ENCODE measurements at places on chromosomes 5 and 9.

- DNase-seq, result no peak
Measured at GRCh38 chr9:114108016-114108833, 9.1 kb upstream of the KIF12 start.

- DNase-seq, result no peak
Measured at GRCh38 chr9:4084435-4084818, 215.4 kb downstream of the GLIS3 start.

- DNase-seq, result no peak
Measured at GRCh38 chr5:148838357-148838756, 11.9 kb downstream of the ADRB2 start.

DNA sequence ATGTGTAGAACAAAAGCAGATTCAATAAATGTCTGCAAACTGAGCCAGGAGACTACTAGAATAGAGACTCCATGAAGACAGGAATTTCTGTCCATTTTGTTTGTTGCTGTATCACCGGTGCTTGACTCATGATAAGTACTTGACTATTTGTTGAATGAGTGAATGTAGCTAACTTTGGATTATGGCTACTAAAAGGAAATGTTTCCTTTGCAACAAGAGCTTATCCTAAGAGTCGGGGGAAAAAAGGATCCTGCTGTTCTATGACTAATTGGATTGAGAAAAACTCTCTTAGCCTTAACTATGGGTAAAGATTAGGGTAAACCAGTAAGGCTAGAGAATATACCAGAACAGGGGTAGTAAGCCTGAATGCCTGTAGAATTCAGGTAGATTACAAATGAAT is 3.5 kb downstream of the PAIP1 start:
- no peak for DNase-seq

GRCh38 chr9:136584401-136584932 is 38.6 kb upstream of the NOTCH1 start:
- no peak for DNase-seq

GRCh38 chr5:181173420-181174342 is 26.3 kb downstream of the OR2V2 start:
- DNase-seq, result no peak

GRCh38 chr5:73591102-73591695 is 25.7 kb downstream of the UTP15 start:
- DNase-seq, result peak; percentile 7

- DNase-seq, result no peak
Measured at GRCh38 chr9:33116860-33117259, 40.4 kb upstream of the SMU1 start.

GRCh38 chr9:94870793-94871558 is 144.5 kb downstream of the AOPEP start:
- DNase-seq, result peak; percentile 57

- DNase-seq, result no peak
Measured at GRCh38 chr9:34123682-34124081, 2.8 kb downstream of the DCAF12 start.

GRCh38 chr9:7613931-7614330 is 185.6 kb downstream of the DMAC1 start:
- DNase-seq, result no peak

DNA sequence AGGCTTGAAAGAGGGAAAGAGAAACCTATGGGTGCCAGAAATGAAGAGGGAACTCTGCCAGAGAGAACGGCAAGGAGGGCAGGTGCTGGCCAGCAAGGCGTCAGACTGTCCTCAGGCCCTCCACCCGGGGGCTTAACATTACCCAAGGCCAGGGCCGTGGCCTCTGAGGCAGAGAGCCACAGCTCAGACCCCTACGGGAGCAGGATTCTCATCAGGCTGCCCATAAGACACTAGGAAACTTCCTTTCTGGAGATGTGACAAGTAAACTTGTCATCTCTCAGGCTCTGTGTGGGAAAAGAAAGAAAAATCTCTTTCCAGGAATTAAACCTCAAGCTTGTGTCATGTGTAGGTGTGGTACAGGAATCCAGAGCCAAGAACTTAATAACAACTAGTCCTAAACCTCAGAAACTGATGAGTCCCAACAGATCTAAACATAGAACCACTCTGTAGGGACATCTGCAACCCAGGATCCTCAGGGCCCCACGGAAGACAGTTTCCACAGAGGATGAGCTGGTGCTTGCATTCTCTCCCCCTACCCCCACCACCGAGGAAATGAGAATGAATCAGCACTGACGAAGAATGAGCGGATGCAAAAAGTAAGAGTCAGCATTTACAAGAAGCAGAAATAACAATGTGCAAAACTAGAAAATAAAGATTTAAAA is 74.3 kb downstream of the DCP2 start:
- no peak for DNase-seq

DNA sequence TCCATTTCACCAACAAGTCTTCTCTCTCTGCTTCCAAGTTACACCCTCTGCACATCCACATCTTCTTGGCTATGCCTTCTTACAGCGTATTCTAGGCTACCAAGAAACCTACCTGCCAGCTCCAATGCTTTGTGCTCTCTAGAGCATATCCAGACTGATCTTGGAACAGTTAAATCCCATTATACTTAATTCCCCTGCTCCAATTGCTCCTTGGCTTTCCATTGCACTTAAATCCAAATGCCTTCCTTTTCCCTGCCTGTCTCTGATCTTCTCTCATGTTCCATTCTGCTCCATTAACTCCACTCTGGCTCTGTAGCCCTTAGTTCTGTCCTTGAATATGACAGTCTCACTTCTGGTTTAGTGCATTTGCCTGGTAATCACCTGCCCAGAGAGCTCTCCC is 322.4 kb downstream of the LRRC70 start:
- no peak for DNase-seq

GRCh38 chr9:19371942-19372341 is 8.1 kb downstream of the RPS6 start:
- DNase-seq, result no peak

DNA sequence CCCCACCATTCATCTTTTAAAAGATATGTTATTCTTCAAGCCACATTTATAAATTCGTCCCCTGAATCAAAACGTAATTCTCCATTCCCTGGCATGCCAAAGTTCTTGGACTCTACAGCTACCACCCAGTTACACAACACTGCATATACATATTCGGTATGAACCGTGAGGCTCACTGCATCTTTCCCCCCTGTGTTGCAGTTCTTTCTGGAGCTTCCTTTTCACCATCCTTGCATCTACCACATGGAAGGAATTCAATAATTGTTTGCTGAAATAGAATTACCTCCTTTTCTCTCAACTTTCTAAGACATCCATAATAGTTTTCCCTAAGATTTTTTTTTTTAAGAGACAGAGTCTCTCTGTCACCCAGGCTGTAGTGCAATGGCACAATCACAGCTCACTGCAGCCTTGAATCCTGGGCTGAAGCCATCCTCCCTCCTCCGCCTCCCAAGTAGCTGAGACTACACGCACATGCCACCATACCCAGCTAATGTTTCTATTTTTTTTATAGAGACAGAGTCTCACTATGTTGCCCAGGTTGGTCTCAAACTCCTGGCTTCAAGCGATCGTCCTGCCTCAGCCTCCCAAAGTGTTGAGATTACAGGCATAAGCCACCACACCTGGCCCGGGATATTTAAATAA is 3.3 kb downstream of the LPAR1 start:
- DNase-seq, result no peak

DNA sequence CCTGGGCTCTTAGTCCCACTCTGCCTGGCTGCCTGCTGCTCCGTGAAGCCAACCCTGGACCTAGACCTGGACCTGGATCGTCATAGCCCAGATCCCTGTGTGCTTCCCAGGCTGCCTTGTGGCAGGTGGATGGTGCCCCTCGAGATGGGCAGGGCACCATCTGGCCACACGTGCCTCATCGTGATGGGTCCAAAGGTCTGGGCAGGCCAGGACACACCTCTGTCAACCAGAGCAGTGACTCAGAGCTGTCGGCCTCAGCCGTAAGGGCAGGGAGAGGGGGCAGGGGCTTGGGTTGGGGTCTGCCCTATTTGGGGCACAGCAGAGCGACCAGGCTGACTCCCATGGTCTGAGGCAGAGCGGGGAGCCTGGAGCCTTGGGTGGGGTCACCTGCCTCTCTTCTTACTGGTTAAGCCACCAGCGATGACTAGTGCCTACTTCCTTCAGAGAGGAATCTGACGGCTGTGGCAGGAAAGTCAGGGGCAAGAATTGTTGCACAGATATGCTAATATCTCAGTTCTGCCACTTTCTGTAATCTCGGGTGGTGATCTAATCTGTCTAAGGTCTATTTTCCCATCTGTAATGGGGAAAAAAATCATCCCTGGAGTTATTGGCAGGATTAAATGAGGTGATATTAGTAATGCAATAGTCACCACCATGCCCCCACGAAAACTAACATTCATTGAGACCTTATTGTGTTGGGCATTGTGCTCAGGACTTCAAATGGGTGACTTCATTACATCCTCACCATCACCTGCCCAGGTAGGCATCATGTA is 3.2 kb upstream of the CDHR2 start:
- DNase-seq, result no peak

DNA sequence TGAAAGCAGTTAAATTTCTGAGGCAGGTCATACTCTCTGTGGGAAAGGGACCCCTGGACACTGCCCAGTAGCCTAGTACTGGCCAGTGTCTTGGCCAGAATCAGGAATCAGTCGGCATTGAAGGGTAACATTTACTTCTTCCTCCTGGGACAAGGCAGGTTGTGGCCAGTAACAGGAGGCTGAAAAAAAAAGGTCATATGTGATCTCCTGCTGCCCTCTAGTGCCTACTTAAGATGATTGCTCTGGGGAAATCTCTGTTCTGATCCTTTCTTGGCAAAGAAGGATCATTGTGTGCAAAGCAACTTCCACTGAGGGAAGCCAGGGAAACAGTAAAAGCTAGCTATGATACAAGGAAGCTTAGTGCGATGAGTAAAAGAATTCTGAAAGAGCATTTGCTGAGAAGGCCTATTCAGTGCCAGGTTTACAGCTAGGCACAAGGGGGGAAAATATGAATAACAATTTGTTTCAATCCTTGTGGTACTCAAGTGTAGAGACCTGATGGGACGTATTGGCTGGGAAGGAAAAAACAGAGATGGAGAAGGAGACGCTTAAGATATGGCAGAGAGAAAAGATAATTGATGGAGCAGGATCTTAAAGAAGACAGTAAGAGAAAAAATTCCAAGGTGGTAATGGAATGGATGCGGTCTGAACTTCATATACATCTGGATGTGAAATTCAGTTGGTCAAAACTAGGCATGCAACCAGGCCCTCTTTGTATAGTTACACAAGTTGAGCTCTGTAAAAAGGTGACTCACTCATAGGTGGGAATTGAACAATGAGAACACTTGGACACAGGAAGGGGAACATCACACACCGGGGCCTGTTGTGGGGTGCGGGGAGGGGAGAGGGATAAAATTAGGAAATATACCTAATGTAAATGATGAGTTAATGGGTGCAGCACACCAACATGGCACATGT is 25.8 kb upstream of the TRIM32 start:
- no peak for DNase-seq

DNA sequence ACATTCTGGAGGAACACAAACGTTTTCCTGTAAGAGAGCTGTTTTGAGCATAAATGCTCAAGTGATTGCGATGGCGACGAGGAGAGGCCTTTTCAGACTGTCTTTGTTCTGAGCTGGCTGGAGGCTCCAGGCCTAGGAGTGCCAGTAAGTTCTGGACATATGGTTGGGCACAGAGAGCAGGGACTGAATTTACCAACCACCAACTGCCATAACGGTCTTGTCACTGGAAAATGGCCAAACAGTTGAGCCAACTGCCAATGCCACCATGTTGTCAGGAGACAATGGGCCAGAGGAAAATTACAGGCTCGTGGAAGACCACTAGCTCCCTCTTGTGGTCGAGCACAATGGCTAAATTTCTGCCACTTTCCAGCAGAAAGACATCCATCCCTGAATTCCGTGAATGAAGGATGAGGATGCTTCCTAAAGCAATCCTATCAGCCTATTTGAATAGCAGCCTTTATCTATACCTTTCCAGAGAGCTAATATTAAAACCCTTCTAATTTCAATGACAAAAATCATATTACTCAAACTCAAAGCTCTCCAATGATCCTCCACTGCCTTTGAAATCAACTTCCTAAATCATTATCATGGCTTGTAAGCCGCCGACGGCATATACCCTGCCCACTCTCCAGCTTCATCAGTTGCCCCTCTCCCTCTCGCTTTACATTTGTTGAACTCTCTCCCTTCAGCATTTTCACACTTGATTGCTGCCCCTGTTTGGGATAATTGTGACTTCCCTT is 66.9 kb upstream of the GLIS3 start:
- no peak for DNase-seq

DNA sequence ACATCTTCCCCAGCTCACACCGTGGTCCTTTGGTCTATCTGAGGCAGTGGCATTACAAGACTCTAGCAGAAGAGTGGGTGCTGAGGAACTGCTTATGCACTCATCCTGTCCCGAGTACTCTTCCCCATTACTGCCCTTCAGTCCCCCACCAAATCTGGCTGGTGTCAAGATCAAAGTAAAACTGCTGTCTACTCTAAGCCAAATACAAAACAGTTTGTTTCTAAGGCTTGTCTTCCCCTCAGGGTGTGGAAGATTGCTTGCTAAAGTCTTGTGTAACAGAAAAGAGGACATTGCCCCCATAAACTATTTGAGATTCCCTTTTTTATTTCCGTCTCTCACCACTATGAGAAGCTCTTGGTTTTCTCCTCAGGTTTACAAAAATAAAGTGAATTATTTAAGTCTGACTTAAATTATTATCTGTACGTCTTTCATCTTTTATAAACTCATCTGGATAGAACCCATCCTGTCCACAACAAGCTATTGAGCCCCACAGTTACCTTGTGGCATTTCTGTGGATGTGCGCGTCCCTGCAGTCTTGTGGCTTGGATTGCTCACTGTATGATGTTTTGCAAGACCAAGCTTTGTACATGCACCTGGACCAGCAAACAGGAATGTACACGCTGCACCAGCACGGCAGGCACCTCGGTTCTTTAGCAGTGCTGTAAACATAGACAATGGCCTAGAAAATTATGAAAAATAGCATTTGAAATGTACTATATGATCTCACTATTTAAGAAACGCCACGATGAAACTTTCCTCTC is 61.0 kb downstream of the CYSTM1 start:
- no peak for DNase-seq

DNA sequence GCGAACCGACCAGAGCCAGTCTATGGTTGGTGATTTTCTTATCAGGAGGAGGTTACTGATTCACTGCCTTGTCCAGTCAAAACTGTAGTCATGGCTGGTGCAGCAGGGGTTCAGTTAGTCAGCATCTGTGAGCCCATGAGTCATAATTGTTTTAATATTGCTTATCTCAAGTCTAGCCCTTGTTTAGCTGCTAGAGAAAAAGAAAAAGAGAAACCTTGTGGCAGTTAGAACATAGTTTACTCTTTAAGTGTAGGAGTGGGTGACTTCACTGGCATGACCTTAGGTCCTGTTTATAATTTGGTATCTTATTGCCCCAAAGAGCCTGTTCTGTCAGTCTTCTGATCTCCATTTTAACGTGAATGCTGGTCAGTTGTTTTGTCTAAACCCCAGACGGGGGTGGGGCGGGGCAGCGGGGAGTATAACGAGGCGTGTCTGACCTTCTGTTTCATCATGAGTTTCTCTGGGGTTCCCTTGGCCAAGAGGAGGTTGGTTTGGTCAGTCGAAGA is 76.9 kb upstream of the NFIL3 start:
- no peak for DNase-seq

GRCh38 chr9:125759764-125760129 is 12.6 kb downstream of the PBX3 start:
- no peak for DNase-seq

Data from T-helper 22 cell (primary cell).